Adrenal gland (tissue), 19 donors: ENCODE measurements at places on chromosomes 2 and 18. TPM values are rescaled to one million over a fixed set of nuclear protein-coding genes. Genes with fewer than 3 reads are reported as not detected.

GRCh38 chr2:164810843-164811242, 30.8 kb downstream of the COBLL1 start:
- no peak for DNase-seq

GRCh38 chr2:217897091-217897715, 105.6 kb downstream of the TNS1 start:
- no peak for DNase-seq

GRCh38 chr2:45960057-45960863, 308.8 kb downstream of the PRKCE start:
- DNase-seq: no peak

DNA sequence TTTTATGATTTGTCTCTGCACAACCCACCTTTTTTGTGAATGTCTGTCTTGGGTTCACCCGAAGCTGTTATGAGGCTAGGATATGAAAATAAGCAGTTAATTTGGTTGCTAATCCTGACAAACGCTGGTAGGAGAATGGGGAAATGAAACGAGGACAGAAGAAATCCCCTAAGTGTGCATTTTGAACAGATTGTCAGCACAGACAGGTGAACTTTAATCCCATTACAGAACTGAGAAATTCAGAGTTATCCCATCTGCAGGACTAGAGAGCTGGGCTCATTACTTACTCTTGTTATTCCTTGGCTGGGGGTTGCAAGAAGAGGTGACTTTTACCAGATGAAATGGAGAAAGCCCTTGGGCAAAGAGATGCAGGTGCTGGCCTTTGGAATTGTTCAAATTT, 123.3 kb upstream of the NYAP2 start:
- DNase-seq: no peak

GRCh38 chr2:145138626-145139025, 618.7 kb upstream of the ZEB2 start:
- DNase-seq: no peak

- DNase-seq: no peak
Measured at GRCh38 chr2:176847575-176847974, 365.0 kb upstream of the HNRNPA3 start.

DNA sequence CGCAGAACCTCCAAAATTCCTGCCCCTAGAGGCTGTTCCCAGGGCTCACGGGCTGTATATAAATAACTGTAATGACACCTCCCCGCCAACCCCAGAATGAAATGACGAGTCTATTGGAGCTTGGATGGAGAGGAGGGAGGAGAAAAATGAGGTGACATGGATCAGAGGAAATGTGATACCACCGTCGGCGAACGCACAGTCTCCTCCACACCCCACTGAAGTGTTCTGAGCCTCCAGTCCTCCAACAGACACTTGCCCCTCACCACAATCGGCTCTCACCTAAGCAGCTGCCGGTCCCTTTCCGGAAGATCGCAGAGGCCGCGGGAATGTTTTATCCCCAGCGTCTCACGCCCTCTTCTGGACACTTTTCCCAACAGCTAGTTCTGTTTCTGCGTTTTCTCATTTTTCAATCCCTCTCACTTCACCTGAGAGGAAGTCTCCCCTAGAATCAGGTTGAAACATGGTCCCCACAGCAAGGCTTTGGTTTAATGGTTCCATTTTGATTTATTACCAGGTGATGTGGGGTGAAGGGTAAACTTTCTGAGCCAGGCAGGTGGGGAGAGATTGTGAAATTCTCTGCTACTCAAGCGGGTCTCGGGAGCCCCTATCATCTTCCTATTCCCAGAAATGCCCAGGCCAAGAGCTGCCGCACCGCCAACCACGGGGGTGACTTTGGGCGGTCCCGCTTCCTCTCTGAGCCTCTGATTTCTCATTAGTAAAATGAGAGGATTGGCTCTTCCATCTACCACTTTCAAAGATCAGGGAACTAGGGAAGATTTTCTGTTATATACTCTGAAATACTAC, 9.1 kb upstream of the MYO5B start:
- DNase-seq: peak; percentile 59

- no peak for DNase-seq
Measured at GRCh38 chr2:102826904-102827303, 65.1 kb downstream of the TMEM182 start.

DNA sequence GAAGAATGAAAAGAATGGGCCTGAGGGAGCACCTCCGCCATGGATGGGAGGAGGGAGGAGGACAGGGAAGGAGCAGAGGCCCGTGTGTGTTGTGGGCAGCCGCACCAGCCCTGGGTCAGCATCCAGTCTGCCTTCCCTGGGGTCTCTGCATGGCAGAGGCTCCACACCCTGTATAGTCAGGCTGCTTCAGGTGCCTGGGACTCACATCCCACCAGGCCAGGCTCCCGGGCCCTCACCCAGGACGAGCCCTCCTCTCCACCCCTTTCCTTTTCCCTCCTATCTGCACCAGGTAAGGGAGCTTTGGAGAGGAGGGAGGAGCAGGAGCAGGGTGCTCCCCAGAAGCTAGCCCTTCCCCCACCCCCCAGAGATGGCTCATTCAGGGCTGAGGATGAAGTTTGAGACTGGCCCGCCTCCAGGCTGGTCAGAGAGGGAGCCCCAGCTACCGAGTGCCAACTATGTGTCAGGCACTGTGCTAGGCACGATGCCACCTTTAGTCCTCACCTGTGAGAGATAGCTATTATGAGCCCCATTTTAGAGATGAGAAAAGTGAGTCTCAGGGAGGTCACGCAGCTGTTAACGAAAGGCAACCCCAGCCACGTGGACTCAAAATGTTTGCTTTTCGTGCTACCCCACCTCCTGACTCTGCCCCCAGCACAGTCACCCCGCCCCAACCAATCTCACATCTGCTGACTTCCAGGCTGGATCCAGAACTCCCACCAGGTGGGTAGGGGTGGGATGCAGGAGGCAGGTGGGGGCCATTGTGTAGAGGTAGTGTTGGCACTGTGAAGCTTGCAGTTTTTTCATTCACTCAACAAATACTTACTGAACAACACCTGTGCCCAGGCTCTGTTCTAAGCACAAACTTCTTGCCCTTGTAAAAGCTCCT, 242.1 kb downstream of the DYSF start:
- DNase-seq: no peak

DNA sequence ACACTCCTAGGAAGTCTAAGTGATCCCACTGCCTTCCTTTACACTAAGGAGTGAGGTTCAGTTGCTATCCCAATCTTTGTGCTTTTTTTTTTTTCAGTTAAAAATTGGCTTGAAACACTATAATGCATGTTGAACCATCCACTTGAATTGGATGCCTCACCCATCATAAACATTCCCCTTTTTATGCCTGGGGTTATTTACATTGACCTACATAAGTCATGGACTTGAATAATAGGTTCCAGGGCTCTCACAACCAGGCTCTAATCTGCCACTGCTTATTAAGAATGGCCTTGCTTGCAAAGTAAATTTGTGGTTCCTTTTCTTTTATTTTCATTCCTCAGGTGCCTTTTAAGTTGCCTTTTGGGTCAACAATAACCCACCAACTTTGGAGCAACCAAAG, 236.1 kb upstream of the MEIS1 start:
- no peak for DNase-seq

DNA sequence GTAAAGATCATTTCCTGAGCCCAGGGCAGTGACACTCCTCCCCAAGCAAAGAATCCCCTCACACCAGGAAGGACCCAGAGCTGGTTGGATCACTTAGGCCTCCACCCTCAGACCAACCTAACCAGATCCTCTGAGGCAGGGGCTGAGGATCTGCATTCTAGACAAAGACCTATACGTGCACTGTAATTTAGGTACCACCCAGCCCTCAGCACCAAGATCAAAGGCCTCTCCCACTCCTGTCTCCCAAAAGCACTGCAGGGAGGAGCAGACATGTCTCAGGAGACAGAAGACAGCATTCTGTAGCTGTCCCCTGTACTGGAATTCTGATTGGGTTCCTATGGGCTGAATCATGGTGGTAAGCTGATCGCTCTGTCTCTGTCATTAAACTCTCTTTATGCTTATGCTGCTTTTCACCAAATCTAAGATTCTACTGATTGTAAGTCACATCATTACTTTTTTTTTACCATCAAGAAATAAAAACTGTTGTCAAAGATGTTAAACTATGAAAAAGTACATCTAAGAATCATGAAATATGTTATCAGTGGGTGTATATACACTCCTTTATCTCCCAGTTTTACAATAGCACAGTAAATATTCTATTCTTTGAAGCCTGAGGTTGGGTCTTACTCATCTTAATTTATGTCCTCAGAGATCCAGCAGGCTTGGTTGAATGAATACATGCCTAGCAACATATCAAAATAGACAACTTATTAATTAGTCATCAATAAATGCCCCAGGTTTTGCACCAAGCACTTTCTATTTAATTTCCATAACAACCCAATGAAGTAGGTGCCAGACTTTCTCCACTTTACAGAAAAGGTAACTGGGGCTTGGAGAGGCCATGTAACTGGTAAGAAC, 28.3 kb downstream of the MCFD2 start:
- no peak for DNase-seq

- no peak for DNase-seq
Measured at GRCh38 chr2:72062336-72062735, 85.3 kb downstream of the CYP26B1 start.

The DTYMK gene
- total RNA-seq: 17.5 TPM

The SIX3 gene
- not detected for total RNA-seq

The ST8SIA3 gene
- total RNA-seq: 2.3 TPM

The NEU4 gene
- total RNA-seq: 1.0 TPM

The INHA gene
- total RNA-seq: 32.4 TPM

The LYPD1 gene
- 0.69 TPM for total RNA-seq
